ENCODE measurements at places on chromosomes 12 and 14.

- DNase-seq = no peak
Observed at GRCh38 chr12:22766911-22767420, 142.0 kb downstream of the ETNK1 start.

GRCh38 chr12:26361964-26362363 lies 166.6 kb downstream of the SSPN start:
- DNase-seq = no peak

DNA sequence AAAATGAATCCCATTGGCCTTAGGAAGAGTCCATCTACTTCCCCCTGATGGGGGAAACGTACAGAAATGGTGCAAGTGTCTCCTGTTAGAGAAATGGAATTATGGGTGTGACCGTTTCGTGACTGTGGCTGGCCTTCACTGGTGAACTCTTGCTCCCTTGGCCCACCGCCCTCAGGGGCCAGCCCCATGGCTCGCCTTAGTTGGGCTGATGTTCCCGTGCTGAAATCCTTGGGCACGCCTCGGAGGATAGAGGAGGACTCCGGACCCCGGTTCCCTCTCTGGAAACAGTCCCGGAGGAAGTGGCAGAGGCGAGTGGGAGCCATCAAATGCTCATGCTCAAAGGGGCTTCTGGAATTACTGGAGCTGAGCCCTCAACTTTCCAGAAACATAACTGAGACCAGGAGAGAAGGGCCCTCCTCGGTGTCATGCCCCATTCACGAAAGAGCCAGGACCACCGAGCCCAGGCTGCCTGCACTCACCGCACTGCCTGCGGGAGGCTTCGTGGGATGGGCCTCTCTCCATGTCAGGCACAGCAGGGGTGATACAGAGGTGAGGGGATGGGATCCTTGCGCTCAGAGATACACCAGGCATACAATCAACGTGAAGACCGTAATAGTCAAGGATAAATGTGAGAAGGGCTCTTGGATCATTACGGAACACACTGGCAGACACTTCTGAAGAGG lies 10.1 kb upstream of the CACNA2D4 start:
- DNase-seq = no peak

DNA sequence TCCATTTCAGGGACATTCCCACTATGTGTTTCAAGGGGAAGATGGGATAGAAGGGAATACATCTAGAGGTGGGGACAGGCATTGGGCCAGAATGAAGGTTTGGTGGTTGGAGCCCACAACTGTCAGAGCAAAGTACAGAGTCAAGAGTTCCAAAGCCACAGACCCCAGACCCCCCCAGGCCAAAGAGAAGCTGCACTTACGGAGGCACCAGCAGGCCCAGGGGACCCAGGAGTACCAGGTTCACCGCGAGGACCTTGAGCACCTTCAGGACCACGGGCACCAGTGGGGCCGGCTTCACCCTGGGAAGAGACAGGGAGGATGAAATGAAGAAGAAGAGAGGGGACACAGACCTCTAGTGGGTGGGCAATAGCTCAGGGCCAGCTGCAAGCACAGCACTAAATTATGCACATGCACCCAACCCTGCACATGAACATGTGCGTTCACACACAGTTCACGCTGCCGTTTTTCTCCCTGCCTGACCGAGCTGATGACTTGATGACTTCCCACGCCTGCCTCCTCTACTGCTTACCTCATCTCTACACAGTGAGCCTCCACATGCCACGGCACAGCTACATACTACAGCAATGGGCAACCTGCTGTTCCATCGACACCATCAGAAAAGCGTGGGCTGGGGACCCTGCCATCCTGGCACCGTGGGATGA lies 16.7 kb downstream of the COL2A1 start:
- no peak for DNase-seq

DNA sequence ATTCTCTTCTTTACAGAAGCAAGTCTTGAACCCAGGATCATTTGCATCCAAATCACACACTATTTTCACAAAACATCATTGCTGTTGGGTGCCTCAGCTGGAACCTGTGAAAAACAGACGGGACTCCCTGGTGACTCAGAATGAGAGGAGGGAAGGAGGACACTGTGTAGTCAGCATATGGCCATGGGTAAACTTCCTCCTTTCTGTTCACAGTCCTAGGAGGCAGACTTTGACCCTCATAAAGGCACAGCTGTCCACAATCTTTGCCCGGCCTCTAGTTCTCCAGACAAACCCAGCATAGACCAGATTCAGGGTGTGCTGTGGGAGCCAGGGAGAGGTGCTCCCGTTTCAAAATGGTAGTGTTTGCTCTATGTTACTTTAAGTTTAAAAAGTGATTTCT lies 62.0 kb downstream of the DYRK2 start:
- no peak for DNase-seq

DNA sequence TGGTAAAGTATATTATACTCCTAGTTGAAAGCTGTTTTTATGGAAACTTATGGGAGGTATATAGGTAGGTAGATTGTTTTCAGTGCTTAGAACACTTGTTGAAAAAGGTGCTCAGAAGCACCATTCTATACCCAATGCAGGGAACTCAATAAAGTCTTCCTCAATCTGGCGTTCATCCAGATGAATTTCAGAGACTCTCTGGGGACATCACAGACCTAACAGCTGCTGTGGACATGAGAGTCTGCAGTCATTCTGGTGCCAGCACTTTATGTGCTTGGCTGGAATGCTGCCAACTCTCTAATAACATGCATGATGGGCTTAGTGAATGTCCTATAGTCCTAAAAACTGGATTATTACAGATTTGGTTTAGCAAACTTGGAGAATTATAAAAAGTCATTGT lies 115.9 kb downstream of the NTN4 start:
- no peak for DNase-seq

- DNase-seq = no peak
Observed at GRCh38 chr12:96889273-96889933, 17.7 kb upstream of the NEDD1 start.

DNA sequence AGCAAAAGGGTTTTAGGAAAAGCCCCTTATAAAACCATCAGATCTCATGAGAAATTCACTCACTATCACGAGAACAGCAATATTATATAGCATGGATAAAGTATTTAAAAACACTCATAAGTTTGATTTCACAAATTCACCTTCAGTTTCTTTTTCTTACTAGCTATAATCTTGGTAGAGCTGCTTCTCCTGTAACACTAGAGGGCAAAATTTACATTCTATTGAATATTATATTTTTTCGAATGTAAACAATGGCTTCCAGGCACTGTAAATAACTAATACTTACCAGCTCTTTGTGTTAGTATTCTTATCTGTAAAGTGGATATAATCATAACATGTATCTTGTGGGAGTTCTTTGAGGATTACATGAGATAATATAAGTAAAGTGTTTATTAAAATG lies 259.6 kb downstream of the CCER1 start:
- DNase-seq = no peak

DNA sequence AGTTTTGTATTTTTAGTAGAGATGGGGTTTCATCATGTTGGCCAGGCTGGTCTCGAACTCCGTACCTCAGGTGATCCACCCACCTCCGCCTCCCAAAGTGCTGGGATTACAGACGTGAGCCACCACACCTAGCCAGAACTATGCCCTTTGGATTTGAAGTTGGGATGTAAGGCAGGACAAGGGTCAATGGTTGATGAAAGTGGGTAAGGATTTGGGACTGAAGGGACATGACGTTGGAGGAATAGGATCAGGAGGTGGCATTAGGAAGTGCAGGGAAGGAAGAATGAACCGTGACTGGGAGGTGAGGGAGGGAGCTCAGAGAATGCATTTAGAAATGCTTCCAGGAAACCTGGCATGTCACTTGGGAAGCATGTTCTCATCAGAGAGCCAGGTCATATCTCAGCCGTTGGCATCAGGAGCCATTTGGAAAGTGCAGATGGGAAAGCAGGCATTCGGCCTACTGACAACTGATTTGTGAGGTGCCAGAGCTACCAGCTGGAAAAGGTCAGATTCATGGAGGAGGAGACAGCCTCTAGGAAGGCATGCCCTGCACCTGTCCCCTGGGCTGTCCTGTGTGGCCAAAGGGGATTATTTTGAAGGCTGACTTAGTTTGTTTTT lies 2.2 kb downstream of the CRADD start:
- no peak for DNase-seq

DNA sequence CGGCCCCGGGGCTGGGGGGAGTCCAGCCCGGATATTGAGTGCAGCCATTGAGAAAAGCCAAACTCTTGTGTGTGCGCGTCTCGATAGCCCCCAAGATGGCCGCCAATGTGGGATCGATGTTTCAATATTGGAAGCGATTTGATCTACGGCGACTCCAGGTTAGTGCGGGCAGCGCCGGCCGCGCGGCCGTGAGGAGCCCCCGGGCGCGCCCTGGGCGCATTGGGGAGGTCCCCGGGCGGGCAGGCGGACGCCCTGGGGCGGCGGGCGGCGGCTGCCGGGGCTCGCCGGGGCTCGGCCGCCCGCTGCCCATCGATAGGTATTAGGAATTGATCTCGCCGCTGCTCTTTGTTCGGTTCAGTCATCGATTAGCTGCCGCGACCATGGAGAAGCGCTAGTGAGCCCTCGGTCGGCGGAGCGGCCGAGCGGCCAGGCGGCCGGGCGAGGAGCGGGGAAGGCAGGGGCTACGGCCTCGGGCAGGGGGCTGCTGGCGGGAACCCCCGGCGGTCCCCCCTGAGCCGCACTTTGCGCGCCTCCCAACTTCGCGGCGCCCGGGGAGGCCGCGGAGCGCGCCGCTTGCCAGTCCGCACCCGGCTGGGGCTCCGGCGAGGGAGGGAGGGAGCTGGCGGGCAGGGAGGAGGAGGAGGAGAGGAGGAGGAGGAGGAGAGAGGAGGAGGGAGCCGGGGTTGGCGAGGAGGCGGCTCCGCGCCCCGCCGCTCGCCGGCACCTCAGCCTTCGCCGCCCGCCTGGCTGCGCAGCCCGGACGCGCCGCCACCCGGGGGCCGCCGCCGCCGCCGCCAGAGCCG lies 113.9 kb upstream of the MYL2 start:
- DNase-seq = no peak

- DNase-seq = no peak
Observed at GRCh38 chr14:60184146-60184904, 19.1 kb upstream of the DHRS7 start.

DNA sequence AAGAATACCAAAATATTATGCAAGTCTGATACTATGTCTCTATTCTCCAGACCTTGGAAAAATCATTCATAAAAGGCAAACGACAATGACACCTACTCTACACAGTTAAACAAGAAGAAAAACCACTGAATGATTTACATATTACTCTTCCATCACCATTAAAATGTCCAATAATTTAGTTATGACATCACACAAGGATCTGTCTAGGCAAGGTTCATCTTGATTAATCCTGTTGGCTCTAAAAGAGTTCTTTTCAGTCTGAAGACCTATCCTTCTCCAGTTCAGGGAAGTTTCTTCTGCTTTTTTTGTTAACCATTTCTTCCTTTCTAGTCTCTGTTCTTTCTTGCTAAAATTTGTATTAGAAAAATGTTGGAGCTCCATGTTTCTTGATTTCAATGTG lies 64.0 kb downstream of the OSBPL8 start:
- no peak for DNase-seq

- no peak for DNase-seq
Observed at GRCh38 chr12:60101715-60102114, 505.9 kb downstream of the SLC16A7 start.

- DNase-seq = no peak
Observed at GRCh38 chr14:33950320-33951182, at the start of gene EGLN3. TSS of gene EGLN3 (minus strand) at chr14:33951074. CDS start at chr14:33950752, 322 bp downstream.

DNA sequence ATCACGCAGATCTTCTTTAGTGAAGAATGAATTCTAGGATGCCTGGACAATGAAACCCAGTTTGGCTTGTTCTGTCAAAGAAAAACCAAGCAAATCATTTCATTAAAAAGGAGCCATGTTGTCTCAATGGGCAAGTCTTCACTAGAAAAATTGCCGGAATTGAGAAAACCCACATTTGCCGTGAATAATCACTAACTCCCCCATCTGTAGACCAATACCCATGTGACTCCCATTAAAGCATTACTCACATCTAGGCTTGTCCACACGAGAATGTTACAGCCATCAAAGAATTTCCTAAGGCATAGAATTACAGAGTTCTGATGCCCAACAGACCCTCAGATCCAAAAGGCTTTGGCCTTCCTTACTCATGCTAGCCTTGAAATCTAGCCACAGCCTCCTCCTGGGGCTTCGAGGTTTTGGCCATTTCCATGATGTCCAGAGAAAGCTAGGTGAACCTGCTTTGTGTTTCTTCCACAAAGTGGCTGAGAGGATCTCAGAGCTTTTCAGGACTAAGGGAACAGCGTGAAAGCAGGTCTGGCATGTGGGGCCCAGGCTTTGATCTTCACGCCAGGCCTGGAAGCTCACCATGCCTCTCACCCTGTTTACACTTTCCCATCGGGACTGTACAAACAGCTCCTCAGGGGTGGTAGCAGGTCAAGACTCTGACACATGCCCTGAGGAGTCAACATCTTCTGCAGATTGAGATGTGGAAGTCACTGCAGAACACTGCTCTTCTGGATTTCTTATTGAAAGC lies 12.1 kb downstream of the SLC7A8 start:
- no peak for DNase-seq

GRCh38 chr12:108211157-108211556 lies 82.1 kb downstream of the WSCD2 start:
- no peak for DNase-seq

GRCh38 chr12:77847680-77848431 lies 17.2 kb downstream of the NAV3 start:
- DNase-seq = no peak

DNA sequence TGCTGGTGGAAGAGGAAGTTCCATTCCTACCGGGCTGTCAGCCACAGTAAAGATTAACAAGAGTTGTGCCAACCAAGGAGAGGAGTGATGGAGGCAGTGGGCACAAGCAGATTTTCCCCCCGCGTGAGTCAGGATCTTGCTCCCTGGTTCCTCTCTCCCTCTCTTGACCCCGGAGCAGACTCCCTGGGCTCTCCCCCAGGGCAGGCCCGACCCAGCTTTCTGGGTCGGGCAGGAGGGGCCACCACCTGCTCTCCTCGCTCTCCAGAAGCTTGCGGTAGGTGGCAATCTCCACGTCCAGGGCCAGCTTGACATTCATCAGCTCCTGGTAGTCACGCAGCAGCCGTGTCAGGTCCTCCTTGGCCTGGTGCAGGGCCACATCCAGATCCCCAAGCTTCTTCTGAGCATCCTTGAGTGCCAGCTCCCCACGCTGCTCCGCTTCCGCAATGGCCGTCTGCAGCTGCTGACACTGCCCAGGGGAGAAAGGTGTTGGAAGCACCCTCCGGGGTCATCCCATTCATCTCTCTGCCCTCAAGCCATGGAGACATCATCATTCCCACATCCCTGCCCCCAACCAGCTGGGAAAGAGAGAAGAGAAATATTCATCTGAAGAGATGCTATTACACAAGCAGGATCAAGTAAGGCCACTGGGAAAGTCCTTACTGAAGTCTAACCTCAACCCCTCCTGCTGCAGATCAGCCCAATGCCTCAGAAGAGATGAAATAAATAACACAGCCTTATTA lies 9.0 kb upstream of the KRT4 start:
- no peak for DNase-seq

DNA sequence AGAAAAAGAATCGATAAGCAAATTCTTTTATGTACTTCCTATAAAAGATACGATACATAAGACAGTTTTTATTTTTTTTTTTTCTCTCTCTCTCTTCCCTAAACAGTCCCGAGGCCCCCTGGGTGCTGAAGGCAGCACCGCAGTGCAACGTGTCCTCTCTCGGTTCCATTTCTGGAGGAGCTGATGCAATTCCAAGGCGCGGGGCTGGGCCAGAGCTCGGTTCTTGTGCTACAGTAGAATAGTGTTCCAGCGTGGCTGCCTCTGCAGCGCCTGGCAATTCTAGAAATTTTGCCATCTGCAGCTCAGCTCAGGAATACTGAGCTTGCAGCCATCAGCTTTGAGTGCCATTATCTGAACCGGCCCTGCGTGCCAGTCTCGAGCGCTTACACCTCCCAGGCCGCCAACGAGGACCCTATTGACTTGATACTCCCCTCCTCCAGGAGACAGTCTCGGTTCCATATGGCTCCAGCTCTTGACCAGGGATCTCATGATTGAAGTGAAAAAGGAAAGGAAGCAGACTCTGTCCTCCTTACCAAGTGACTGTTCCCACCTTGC lies 630 bp downstream of the ALDH1L2 start:
- no peak for DNase-seq
